Fibroblast of skin of left biceps (primary cell): ENCODE measurements at places on chromosomes 1 and 21.

GRCh38 chr1:209723756-209724693 is 19.4 kb downstream of the HSD11B1 start:
- no peak for DNase-seq

GRCh38 chr1:145740269-145740668 is 21.0 kb downstream of the CD160 start:
- DNase-seq, result no peak

GRCh38 chr1:30125821-30126170 is 597.6 kb downstream of the MATN1 start:
- no peak for DNase-seq

DNA sequence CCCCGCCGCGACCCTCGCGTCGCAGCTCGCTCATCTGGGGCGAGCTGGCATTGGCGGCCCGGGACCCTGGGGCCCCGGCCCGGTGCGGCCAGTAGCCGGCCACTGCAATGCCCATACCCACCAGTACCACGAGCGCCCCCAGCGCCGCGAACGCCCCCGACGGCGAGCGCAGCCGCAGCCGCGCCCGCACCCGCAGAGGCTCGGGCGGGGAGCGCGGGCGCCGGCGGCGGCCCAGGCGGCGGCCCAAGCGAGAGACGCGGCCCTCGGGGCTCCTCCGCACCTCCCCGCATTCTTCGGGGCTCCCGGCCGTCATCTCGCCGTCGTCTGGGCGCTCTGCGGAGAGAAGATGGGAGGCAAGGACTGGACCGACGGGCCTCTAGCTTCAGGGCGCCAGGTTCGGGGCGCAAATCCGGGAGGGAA is 2.2 kb downstream of the TMEM200B start:
- DNase-seq, result no peak

GRCh38 chr1:179883040-179883744 is 1.1 kb downstream of the TOR1AIP1 start:
- no peak for DNase-seq

GRCh38 chr1:176567190-176567794 is 104.3 kb downstream of the PAPPA2 start:
- peak; percentile 19 for DNase-seq

DNA sequence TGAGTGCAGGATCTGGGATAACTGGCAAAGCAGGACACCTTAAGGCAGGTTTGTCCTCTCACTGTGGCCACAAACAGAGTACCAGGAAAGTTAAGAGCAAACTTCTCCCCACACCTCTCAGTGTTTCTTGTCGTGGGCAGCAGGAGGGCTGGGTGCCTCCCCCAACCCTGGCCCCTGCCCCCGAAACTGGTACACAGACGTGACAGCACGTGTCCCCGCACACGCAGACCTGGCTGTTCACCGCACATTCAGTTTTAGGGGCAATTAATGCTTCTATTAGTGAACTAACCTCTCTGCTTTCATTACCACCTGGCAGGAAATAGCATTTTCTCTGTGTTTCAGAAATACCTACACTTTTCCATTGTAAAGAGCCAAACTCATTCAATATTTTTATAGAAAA is 32.9 kb upstream of the RIPK4 start:
- no peak for DNase-seq

- no peak for DNase-seq
These were observed 48.0 kb downstream of the URB2 start for GRCh38 chr1:229674042-229674441.

- peak; percentile 72 for DNase-seq
These were observed 180.8 kb upstream of the KCNK2 start for GRCh38 chr1:214901718-214902117.

DNA sequence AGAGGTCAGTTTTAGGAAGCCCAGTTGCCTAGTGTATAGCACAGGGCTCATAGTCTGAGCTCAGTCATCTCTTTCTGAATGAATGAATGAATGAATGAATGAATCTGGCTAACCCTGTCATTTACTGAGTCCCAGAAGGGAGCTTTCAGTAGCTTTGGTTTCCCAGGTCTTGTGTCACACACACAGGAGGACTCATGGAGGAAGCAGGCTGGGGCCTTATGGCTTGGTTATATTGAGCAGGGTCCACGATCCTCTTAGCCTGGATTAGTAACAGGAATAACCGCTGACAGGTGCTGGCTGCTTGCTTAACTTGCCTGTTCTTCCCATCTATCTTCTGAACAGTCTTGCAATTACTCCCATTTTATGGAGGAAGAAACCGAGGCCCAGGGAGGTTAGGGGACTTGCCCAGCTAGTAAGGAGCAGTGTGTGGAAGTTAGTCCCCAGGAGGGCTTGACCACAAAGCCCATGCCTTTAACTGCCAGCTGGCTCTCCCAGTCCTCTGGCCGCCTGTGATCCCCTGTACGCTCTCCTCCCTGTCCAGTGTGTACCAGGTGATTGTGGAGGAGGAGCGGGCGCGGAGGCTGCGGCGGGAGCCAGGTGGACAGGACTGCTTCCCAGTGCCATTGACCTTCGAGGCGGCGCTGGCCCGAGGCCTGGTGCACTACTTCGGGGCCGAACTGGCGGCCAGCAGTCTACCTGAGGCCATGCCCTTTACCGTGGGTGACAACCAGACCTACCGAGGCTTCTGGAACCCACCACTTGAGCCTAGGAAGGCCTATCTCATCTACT is 46.0 kb downstream of the PTPRU start:
- no peak for DNase-seq

DNA sequence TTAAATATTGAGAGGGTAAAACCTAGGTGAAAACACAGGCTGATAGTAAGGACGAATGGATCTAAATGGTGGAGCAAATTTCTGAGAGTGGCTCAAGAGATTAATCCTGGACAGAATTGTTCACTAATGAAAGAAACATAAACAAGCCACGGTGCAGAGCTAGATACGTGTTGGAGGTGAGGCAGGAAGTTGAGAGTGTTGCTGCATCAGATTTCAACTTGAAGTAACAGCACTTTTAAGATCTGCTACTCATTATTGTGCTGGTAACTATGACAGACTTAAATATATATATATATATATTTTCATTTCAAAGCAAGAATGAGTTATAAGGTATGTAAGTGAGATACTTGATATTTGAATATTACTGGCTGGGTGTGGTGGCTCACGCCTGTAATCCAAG is 64.9 kb downstream of the PTGS2 start:
- DNase-seq, result no peak

DNA sequence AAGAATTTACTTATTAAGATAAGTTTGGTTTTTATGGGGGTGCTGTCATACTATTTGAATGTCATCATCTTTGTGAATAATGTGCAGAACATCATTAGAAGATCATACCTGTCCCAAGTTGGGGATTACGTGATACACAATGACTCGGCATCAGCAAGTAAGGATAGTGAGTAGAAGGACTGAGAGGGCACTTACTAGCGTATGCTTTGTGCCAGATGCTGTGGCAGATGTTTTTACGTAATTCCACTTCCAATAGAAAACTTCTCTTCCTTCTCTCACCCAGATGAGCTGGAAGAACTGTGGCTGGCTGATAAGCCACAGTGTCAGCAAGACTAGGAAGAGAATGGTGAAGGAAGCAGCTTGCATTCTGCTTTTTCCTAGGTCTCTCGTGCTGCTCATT is 28.1 kb upstream of the TGFB2 start:
- no peak for DNase-seq

DNA sequence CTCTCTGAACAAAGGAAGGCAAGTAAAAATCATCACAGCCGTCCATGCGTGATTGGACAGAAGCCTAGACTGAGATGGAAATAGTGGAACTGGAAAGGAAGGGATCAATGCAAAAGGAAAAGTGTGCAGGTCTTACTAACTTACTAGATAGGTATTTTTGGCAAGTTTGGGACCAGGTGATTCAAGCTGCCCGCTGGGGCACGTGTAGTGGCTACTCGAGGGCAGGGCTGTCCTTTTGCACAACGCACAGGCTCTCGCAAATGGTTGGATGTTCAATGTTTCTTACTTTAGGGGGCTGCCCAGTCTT is 566 bp upstream of the ALG6 start:
- no peak for DNase-seq

DNA sequence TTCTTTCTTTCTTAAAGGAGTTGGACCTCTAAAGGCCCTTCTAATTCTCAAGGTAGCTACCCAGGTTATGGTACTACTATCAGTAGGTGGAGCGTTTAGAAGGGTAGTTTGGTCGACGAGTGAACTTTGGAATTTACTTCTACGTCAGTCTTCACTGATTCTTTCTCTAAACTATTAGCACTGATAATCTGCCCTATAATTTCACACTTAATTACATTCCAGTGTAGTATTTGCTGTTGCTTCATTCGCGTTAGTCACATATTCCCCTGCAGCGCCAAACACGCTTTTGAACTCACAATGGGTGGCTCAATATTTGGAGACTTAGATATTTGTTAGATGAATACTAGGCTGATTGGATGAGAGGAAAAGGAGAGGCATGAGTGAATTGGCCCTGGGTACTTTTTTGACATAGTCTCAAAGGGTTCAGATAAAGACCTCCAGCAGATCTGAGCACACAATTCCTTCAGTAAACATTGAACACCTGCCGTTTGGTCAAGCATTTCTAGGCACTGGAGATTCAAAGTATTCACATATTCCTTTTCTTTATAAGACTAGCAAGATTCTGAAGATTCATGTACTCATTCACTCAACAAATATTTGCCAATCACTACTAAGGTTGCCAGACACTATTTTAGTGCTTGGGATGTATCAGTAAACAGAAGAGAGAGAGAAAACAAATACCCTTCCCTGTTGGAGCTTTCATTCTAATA is 929 bp upstream of the FOXJ3 start:
- no peak for DNase-seq

GRCh38 chr1:87449348-87449963 is 120.8 kb downstream of the LMO4 start:
- DNase-seq, result no peak

- no peak for DNase-seq
These were observed 2.4 kb upstream of the FAM110D start for GRCh38 chr1:26156285-26157038.

- DNase-seq, result no peak
These were observed 649.5 kb upstream of the CAMK1G start for GRCh38 chr1:208933984-208934525.

GRCh38 chr1:89842567-89843272 is 21.9 kb downstream of the LRRC8D start:
- no peak for DNase-seq

DNA sequence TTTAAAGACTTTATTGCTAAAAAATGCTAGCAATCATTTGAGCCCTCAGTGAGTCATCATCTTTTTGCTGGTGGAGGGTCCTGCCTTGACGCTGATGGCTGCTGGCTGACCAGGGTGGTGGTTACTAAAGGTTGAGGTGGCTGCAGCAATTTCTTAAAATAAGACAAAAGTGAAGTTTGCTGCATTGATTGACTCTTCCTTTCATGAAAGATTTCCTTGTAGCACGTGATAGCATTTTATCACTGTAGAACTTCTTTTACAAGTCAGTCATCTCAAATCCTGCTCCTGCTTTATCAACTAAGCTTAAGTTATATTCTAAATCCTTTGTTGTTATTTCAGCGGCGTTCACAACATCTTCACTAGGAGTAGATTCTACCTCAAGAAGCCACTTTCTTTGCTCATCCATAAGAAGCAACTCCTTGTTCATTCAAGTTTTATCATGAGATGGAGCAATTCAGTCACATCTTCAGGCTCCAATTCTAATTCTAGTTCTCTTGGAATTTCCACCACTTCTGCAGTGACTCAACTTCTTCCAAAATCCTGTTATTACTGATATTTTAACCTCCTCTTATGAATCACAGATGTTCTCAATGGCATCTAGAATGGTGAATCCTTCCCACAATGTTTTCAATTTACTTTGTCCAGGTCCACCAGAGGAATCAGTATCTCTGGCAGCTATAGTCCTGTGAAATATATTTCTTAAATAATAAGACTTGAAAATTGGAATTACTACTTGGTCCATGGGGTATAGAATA is 17.6 kb upstream of the RGS1 start:
- no peak for DNase-seq

- DNase-seq, result no peak
These were observed at the start of gene CCSAP for GRCh38 chr1:229342656-229343569. Gene CCSAP (minus strand): TSS chr1:229343047. CDS start chr1:229342465, 582 bp downstream.

GRCh38 chr1:209673631-209674417 is 1.4 kb upstream of the G0S2 start:
- no peak for DNase-seq

DNA sequence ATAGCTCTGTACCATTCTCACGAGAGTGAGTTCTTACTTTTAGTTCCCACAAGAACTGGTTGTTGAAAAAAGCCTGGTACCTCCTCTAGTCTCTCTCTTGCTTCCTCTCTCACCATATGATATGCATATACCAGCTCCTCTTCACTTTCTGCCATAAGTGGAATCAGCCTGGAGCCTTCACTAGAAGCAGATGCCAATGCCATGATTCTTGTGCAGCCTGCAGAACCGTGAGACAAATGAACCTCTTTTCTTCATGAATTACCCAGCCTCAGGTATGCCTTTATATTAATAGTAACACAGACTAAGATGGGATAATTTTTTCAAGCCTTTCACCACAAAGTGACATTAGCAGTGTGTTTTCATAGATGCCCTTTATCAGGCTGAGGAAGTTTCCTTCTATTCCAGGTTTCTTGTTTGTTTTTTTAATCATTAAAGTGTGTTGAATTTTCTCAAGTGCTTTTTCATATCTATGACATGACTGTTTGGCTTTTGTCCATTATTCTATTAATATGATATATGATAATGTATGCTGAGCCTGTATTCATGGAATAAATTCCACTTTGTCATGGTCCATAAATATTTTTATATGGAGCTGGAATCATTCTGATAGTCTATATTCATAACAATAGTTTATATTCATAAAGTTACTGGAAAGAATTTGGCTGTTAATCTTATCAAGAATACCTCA is 40.7 kb upstream of the C1orf185 start:
- DNase-seq, result no peak

DNA sequence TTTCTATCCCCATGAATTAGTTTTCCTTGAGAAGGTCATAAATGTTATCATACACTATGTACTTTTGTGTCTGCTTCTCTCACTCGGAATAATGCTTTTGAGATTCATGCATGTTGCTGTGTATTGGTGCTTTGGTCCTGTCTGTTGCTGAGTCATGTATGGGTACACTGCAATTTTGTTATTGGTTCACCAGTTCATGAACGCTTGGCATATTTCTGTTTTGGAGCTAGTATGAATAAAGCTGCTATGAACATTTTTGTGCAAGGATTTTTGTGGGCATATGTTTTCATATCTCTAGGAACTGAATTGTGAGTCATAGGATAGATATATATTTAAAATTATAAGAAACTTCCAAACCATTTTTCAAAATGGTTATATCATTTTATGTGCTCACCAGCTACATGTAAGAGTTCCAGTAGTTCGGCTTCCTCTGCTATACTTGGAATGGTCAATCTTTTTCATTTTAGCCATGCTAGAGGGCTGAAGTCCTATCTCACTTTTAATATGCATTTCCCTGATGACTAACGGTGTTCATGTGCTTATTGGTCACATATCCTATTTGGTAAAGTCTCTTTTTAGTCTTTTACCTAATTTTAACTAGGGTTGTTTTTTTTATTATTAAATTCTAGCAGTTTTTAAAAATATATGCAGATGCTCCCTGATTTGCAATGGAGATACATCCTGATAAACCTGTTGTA is 38.2 kb downstream of the ETS2 start:
- DNase-seq, result peak; percentile 72

- no peak for DNase-seq
These were observed 41.5 kb downstream of the CHIA start for GRCh38 chr1:111332190-111332589.

- DNase-seq, result no peak
These were observed 6.6 kb upstream of the DDR2 start for GRCh38 chr1:162625679-162626078.

GRCh38 chr1:161304927-161305866 is 4.6 kb downstream of the MPZ start:
- no peak for DNase-seq

GRCh38 chr1:91792489-91793071 is 93.4 kb downstream of the TGFBR3 start:
- DNase-seq, result no peak

GRCh38 chr1:180948641-180949615 is 36.2 kb downstream of the KIAA1614 start:
- DNase-seq, result no peak
